Vagina (tissue), 2 donors: ENCODE measurements at places on chromosomes 2 and 18.
A peak's percentile ranks its signal among the peaks of the same experiment; 100 is the strongest.

DNA sequence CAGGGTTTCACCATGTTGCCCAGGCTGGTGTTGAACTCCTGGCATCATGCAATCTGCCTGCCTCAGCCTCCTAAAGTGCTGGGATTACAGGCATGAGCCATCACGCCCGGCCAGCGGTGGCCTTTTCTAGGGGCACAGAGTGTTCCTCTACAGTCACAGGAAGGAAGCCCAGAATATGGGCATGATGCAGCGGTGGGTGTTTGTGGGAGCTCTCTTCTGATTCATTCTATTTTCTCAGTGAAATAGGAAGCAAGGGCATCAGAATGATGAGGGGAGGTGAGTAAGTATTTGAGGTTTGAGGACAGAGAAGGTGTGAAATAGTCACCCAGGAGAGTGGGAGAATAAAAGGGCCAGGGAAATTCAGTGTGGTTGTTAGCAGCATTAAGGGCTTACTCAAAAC, 70.3 kb upstream of the PSME4 start:
- no peak for DNase-seq
- H3K36me3 ChIP-seq: no peaks in the 10 kb centered on the region
- H3K27ac ChIP-seq: peak overlapping the region; percentile 49
- H3K4me1 ChIP-seq: peaks cover 26% of the 10 kb centered on the region
- H3K4me3 ChIP-seq: no peak overlapping the region

DNA sequence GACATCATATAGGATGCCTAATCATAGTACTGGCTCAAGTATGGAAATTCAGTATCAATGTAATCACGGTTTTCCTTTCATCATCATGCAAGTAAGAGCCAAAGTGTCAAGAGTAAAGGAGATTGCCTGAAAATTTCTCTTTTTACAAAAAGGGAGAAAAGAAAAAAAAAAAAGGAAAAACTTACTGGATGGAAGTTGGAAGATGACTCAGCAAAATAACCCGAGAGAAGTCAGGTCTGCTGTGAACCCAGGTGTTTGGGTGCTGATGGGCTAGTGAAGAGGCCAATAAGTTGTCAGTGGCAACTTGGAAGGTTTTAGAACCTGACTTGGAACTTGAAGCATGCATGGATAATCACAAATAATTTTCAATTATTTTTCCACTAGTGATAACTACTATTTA, 441.9 kb upstream of the SLC14A2 start:
- peaks cover 4% of the 10 kb centered on the region for H3K4me1 ChIP-seq
- H3K27ac ChIP-seq: no peak overlapping the region
- no peaks in the 10 kb centered on the region for H3K27me3 ChIP-seq
- DNase-seq: no peak
- no peaks in the 10 kb centered on the region for H3K36me3 ChIP-seq
- H3K4me3 ChIP-seq: no peak overlapping the region

GRCh38 chr2:213162516-213163118, 11.2 kb upstream of the IKZF2 start:
- H3K27ac ChIP-seq: no peak overlapping the region
- H3K4me1 ChIP-seq: no peaks in the 10 kb centered on the region
- H3K4me3 ChIP-seq: no peak overlapping the region

GRCh38 chr2:56318147-56318546, 134.4 kb downstream of the CCDC85A start:
- H3K4me1 ChIP-seq: no peaks in the 10 kb centered on the region
- H3K27me3 ChIP-seq: no peaks in the 10 kb centered on the region
- DNase-seq: no peak
- no peak overlapping the region for H3K27ac ChIP-seq
- no peaks in the 10 kb centered on the region for H3K36me3 ChIP-seq
- no peak overlapping the region for H3K4me3 ChIP-seq

DNA sequence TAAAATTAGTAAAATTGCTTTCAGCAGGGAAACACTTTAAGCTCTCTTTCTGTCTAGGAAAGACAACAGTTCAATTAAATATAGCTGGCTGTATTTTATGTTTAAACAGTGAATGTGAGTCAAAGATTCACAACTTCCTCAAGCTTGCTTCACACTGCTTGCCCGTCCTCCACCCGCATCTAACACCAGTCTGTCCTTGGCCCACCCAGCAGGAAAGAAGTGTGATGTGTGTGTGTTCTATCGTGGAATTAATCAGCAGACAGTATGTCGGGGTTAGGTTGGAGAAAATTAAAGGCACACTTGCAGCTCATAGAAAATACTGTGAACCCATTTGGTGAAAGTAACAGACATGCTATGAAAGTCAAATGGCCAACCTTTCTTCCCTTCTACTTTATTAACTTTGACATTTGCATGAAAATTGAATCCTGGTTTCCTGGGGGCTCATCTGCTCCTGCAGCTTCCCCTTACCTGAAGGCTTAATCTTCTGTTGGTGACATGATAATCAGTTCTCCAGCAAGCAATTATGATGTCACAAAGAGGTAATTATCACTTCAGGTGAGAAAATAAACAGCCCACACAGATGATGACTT, 182.0 kb downstream of the UXS1 start:
- H3K27ac ChIP-seq: no peak overlapping the region
- peak; percentile 49 for DNase-seq
- H3K4me1 ChIP-seq: no peaks in the 10 kb centered on the region
- H3K4me3 ChIP-seq: no peak overlapping the region
- no peaks in the 10 kb centered on the region for H3K27me3 ChIP-seq
- H3K36me3 ChIP-seq: no peaks in the 10 kb centered on the region

DNA sequence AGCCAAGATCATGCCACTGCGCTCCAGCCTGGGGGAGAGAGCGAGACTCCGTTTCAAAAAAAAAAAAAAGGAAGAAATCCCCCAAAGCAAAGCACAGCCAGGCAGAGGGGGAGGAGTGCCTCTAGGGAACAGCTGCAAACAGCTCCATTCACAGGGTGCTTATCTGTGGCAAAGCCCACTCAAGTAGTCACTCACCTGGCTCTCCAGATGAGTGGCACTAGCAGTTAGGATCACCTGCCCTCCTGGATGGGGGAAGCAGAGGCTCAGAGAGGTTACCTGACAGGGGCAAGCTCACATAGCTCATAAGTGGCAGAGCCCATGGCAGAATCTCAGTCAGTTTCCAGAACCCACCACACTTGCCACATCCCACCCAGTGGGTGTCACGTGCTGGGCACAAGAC, 30.3 kb downstream of the TFCP2L1 start:
- H3K36me3 ChIP-seq: no peaks in the 10 kb centered on the region
- peaks cover 18% of the 10 kb centered on the region for H3K4me1 ChIP-seq
- no peak overlapping the region for H3K27ac ChIP-seq
- no peak for DNase-seq
- H3K27me3 ChIP-seq: no peaks in the 10 kb centered on the region
- no peak overlapping the region for H3K4me3 ChIP-seq

GRCh38 chr18:58970943-58971790, 106.5 kb downstream of the ZNF532 start:
- H3K27ac ChIP-seq: no peak overlapping the region
- H3K4me1 ChIP-seq: peaks cover 26% of the 10 kb centered on the region
- H3K27me3 ChIP-seq: no peaks in the 10 kb centered on the region
- no peak overlapping the region for H3K4me3 ChIP-seq

DNA sequence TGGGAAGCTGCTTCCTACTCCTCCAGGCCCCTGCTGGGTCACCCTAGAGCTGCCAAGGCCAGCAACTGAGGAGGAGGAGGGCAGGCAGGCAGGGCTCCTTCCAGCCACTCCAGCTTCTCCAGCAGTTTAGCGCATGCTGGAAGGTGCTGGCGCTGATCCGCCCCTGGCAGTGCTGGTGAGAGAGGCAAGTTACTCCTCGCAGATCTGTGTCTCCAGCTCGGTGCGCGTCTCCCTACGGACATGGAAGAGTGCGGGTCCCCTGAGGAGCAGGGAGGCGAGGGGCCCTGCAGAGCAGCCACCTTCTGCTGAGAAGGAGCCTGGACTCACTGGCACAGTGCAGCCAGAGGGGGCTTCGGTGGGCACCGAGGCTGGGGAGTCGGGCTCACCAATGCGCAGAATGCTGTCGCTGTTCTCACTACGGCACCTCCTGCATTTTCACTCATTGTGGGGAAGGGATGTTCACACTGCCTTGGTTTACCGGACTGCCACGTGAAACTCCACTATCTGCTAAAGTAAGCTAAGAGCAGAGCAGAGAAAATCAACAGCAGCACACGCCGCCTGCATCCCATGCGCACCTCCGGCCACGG, 206.0 kb downstream of the HDAC4 start:
- H3K27ac ChIP-seq: no peak overlapping the region
- peak; percentile 94 for DNase-seq
- no peak overlapping the region for H3K4me3 ChIP-seq
- H3K36me3 ChIP-seq: peaks cover 17% of the 10 kb centered on the region
- H3K4me1 ChIP-seq: peaks cover 8% of the 10 kb centered on the region
- H3K27me3 ChIP-seq: no peaks in the 10 kb centered on the region

DNA sequence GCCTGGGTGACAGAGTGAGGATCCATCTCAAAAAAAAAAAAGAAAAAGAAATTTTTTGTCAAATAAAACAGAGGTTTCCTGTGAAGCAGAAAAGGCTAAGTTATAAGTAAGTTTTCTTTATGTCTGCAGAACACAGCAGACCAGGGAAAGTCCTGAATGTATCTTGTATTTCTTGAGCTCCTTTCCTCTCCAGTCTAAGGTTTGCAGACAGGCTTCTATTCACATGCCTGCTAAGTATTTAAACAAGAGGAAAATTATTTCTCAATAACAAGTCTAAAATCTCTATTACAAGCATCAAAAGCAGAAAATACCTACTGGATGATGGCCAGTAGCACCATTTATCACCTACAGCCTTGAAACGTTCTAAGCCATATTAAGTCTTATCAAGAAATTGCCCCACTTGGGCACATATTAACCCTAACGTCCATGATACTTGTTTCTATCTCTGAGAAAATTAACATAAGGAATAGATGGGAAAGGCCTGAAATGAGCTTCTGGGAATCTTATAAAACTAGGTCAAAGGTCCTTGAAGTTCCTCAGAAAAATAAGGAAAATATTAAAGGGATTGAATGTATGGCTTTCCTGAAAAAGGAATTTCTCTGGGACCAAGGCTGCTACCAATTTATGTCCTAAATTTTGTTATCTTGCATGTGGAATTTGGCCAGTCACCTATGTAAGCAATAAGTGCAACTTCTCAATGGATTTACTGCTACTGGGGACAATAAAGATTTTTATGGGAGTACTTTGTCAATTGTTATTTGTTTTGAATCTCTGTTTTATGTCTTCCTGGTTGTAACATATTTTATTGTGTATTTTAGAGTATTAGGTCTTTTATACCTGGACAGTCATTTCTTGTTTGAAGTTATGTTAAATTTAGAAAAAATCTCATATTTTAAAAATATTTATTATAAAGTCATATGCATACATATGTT, 3.0 kb upstream of the REG1A start:
- no peak overlapping the region for H3K27ac ChIP-seq
- DNase-seq: no peak
- H3K4me1 ChIP-seq: no peaks in the 10 kb centered on the region
- H3K27me3 ChIP-seq: no peaks in the 10 kb centered on the region
- H3K4me3 ChIP-seq: no peak overlapping the region
- H3K36me3 ChIP-seq: no peaks in the 10 kb centered on the region

DNA sequence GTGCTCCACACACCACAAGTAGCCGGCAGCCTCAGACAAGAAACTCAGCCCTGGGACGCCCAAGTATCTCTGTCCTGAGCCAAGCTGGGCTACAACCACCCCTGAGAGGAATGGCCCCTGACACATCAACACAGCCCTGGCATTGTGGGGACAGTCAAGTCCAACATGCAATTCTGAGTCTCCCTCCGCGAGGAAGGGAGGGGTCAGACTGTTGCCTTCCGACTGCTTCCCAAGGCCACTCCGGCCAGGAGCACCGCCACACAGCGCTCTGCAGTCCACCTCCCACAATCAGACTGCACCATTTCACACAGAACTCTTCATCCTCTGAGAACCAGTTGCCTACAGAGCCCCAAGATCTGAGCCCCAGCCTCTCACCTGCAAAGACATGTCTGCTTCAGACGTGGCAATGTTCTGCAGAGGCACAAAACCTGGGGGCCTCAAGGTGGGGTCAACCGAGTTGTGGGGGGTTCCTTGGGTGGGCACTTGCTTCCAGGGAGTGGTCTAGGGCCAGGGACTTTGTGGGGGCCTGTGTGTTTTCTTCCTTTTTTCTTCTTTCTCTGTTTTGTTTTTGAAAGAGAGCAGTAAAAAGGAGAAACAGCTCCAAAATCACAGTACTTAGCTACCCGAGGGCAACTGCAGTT, 76.7 kb upstream of the SALL3 start:
- no peak overlapping the region for H3K27ac ChIP-seq
- H3K36me3 ChIP-seq: no peaks in the 10 kb centered on the region
- H3K4me3 ChIP-seq: no peak overlapping the region
- H3K27me3 ChIP-seq: no peaks in the 10 kb centered on the region

DNA sequence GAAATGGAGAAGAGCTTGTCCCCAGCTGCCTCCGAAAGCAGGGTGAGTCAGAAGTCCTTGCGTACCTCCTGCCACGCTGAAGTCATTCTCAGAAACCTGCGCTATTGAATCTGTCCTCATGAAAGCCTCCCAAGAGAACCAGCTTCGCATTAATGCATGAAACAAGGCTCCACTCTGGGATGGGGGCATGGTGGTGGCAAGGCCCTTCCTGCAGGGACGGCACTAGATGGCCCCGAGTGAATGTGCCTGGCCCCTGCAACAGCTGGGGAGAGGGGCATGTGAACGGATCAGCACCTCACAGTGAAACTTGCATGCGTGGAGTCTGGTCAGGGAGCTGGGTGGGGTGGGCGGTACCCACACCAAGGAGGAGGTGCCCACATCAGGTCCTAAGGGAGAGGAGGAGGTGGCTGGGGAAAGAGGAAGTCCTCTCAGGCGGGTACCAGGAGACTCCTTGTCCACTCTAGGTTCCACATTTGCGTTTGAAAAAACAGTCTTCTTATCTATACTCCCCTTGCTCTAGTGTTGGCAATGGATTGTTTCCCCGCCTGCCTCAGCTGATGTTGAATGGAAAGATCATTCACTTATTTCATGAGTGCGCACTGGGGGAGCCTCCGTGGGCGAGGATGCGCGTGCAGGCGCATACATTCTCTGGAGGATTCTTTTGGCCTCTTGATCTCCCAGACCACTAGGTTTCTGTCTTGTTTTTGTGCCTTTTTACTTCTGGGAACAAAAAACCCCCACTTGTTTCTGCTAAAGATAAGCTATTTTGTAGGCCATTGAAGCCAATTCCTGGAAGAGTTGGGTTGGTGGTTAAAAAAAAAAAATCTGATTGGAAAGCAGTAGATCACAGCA, 104.7 kb downstream of the KLHL29 start:
- no peak overlapping the region for H3K27ac ChIP-seq
- no peak overlapping the region for H3K4me3 ChIP-seq
- peaks cover 6% of the 10 kb centered on the region for H3K4me1 ChIP-seq

- no peak for DNase-seq
- no peaks in the 10 kb centered on the region for H3K4me1 ChIP-seq
- H3K27ac ChIP-seq: no peak overlapping the region
- H3K36me3 ChIP-seq: no peaks in the 10 kb centered on the region
Measured at GRCh38 chr2:80054346-80054675, 250.2 kb downstream of the LRRTM1 start.

DNA sequence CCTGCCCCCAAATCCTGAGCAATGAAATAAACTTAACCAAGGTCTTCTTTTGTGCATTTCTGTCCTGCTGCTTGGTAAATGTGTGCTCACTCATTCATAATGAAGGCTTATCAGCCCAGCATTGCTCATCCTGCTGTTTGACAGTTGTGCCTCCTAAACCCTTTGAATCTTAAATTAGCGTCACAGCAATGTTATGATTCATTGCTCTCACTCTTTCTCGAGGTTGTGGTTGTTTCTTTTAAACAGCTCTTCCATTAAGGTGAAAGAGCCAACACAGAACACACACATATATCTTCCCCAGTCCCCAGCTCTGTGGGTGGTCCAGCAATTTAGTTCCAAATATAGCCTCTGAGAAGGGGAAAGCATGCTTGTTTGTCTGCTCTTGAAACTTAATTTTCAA, 84.0 kb downstream of the EVA1A start:
- DNase-seq: no peak
- no peaks in the 10 kb centered on the region for H3K36me3 ChIP-seq
- no peaks in the 10 kb centered on the region for H3K27me3 ChIP-seq
- H3K4me3 ChIP-seq: no peak overlapping the region
- no peaks in the 10 kb centered on the region for H3K4me1 ChIP-seq
